Stimulated activated CD4-positive, alpha-beta T cell treated with anti-CD3 and anti-CD28 coated beads, Interleukin-2, amount 100 ng/mL, for 4 hours (primary cell): ENCODE measurements at places on chromosomes 6 and 20.

DNA sequence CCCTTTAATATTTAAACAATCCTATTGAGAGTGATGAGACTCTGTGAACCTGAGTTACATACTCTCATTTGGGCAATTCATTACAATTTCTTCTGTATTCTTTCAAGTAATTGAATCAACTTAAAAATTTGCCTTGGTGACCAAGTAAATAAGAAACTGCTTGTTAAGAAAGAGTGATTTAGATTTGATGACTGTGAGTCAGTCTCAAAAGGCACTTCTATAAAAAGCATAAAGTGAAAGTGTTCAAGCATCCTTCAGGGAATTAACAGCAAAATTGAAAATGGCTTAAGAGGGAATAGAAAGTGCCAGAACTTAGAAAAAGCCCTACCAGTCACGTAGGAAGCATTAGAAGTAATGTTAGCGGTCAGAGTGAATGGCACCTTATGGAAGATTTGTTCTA, 654.7 kb downstream of the EPM2A start:
- DNase-seq: no peak

DNA sequence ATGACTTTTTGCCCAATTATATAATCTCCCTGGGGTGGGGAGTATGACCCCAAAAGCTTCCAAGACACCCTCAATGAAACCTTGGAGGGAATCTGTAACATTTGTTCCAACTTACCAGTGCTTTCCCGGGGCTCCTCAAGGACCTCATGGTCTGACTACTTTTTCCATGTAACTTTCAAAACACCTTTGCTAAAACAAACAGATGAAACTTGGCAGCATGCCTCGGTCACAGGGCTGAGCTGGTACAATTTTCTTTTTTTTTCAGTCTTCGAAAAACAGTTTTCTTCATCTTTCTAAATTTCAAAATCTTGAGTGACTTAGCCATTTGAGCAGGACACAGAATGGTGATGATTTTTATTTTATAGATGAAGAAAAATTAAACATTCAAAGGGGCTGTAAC, 241.2 kb downstream of the BMP7 start:
- no peak for DNase-seq

DNA sequence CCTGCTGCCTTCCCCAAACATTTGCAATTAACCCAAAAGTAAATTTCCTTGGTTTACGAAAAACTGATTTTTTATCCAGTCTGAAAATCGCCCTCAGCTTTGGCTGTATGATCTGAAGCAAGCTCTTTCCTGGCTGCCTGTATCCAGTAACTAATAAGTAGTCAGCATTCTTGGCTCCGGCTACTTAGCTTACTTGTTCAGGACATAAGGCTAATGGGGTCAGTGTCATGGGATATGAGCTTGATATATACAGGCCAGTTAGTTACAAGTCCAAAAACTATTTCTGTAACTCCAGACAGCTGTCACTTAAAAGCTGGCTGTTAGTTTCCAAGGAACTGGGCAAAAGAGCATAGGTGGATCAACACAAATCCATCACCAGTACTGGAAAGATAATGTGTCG, 56.2 kb downstream of the KHDC1L start:
- DNase-seq: no peak

- no peak for DNase-seq
These were observed 64.6 kb downstream of the VGLL2 start for GRCh38 chr6:117329926-117330325.

- no peak for DNase-seq
These were observed 68.7 kb upstream of the STMND1 start for GRCh38 chr6:17032988-17033634.

DNA sequence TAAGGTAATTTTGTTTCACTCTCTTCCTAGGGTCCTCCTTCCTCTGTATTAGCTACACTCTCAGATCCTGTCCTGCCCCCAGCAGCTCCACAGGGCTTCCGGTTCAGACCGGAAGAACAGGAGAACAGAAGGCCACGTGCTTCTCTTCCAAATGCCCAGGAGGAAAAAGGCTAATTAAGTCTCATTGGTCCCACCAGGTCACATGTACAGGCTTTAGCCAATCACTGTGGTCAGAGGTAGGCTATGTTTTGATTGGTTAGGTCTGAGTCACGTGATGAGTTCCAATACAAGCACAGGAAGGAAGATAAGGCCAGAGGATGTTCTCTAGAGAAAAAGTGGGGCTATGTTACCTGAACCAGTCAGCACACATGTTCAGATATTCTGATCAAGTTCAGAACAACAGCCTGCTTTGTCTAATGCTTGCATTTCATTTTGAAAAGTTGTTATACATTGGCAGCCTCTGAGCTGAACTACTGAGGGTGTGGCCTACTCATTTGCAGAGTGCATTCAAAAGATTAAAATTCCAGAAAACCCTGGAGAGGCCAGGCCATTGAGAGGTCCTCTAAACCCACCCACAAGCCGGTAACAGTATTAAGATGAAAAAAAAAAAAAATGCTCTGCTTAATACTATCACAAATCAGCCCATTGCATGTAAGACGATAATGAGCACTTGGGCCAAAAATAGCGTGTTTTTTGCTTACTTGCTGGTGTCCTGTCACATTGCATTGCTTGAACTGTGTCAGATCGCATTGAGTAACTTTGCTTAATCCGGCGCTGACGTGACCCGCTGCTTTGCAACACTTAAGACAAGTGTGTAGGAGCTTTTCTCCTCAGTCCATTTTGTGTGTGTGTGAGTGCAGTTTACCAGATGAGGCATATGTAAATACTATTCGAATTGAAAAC, 170.3 kb downstream of the TSHZ2 start:
- no peak for DNase-seq

DNA sequence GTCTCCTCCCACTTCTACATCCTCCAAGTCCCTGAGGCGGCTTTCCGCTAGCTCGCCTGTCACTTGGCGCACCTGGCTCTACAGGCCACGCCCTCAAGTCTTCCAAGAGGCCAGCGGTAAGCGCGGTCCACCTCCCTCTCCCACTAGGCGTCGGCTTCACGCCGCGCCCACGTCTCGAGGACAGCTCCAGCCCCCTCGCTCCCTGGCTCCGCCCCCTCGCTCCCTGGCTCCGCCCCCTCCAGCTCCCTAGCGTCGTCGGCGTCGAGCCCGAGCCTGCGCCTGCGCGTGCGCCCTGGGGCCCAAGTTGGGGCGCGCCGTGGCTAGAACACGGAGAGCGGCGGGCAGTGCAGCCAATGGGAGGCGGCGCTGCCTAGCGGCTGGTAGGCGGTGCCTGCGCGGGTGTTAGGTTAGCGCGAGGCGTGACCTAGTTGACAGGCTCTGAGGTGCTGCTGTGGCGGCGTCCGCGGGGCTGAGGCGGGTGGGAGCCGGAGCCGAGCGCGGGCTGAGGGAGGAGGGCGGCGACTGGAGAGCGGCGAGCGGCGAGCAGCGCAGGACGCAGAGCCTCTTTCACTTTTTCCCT, at the start of gene MACROD2:
TSS of gene MACROD2 (plus strand) at position 431 of the 580 bp plus-strand sequence.
- peak; percentile 8 for DNase-seq

GRCh38 chr6:11615214-11615602, 77.7 kb downstream of the TMEM170B start:
- DNase-seq: no peak

GRCh38 chr6:160060920-160061447, 60.6 kb upstream of the SLC22A1 start:
- DNase-seq: no peak

GRCh38 chr6:3884007-3884745, 35.0 kb downstream of the FAM50B start:
- no peak for DNase-seq

- no peak for DNase-seq
These were observed 125.5 kb upstream of the FBXL4 start for GRCh38 chr6:99073223-99073622.

- no peak for DNase-seq
These were observed 46.9 kb downstream of the PCSK2 start for GRCh38 chr20:17273717-17274116.

DNA sequence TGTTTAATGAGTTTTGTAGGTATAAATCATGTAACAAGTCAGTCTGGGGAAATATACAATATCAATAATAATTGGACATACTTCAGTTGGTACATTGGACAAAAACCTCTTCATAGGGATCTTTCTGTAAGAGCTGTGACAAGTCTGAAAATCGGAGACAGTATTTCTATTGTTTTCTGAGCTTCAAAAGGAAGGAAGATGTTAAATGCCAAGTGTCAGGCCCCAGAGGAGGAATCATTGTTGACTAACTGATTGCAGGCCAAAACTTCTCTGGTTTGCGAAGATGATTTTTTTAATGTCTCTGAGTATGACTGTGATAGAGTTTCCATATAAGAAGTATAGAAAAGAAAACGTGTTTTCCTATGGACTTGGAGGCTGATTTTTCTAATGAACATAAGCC, 316.4 kb downstream of the RNF144B start:
- no peak for DNase-seq

- no peak for DNase-seq
These were observed 40.0 kb downstream of the BICRAL start for GRCh38 chr6:42821846-42822245.

GRCh38 chr6:67914419-67914818, 720.7 kb upstream of the ADGRB3 start:
- no peak for DNase-seq

GRCh38 chr6:15475261-15475660, 187.6 kb downstream of the DTNBP1 start:
- no peak for DNase-seq

GRCh38 chr6:25251426-25251825, 27.7 kb upstream of the CARMIL1 start:
- DNase-seq: no peak

- DNase-seq: no peak
These were observed 72.2 kb upstream of the PBOV1 start for GRCh38 chr6:138290423-138290962.
